ENCODE measurements at places on chromosomes 11 and 22.

GRCh38 chr11:35042224-35042623, 96.7 kb upstream of the CD44 start:
- no peak for DNase-seq

- peak; percentile 11 for DNase-seq
These were observed 108.9 kb upstream of the DDI1 start for GRCh38 chr11:103927535-103927934.

DNA sequence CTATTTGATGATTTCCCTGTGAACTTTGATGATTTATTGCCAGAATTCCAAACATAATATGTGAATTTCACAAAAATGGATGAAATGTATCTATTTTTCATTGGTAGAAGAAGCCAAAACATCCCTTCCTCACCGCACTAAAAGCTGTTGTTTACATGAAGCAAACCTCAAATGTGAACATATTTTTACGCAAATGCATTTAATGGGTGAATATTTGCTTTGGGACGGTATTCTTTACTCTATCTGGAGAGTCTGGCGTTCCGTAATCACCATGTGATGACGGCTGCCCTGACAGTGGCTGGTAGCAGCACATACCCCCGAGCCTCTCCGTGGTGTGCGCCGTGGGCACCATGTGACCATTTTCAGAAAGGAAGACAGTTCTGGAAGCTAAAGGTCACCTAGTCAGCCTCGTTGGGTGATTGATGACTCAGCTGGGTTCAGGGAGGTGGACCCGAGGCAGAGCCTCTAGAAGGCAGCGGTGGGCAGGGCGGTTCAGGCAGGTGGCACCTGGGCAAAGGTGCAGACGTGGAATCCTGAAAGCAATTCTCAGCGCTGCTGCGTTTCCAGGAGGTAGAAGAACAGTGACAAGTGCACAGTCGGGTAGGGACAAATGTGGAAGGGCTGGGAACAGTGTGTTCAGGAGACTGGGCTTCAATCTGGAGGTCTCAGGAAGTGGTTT, 45.3 kb downstream of the PPARA start:
- no peak for DNase-seq

GRCh38 chr22:32796865-32797573, 4.5 kb upstream of the TIMP3 start:
- DNase-seq = peak; percentile 57

DNA sequence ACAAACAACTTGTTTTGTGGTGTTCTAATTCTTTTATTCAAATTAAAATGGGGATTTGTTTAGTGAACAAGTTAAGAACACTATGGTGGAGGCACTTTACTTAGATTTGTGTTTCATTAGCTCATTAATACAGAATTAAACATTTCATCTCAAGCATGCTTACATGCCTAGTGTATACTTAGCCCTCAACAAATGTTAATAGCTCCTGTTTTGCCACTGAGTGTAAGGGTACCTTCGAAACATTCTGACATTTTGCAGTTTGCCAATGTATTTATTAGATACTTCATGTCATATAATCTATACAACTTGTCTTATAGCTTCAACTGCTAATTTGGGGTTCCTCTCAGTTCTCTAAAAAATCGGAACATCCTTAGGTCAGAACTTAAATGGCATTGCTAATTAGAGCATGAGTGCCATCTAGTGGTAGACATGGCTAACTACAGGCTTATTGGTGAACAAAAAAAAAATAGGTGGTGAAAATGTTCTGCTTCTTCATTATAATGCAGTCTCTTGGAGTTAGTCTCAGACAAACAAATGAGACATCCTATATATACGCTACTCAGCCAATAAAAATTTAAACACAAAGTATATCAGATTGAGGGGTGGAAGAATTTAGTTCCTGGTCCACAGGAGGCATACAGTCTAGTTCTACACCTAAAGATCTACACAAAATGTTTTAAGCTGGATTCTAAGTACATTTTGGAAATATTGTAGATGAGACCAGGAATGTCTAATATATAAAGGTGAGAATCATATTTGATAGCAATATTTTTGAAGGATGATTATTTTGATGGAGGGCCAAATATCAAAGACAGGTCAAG, 4.9 kb upstream of the CNTN5 start:
- DNase-seq = no peak

Measured in T-helper 2 cell (primary cell).